Muscle of leg (tissue), 16 donors: ENCODE measurements at places on chromosomes 16 and 17.
A peak's percentile ranks its signal among the peaks of the same experiment; 100 is the strongest.

DNA sequence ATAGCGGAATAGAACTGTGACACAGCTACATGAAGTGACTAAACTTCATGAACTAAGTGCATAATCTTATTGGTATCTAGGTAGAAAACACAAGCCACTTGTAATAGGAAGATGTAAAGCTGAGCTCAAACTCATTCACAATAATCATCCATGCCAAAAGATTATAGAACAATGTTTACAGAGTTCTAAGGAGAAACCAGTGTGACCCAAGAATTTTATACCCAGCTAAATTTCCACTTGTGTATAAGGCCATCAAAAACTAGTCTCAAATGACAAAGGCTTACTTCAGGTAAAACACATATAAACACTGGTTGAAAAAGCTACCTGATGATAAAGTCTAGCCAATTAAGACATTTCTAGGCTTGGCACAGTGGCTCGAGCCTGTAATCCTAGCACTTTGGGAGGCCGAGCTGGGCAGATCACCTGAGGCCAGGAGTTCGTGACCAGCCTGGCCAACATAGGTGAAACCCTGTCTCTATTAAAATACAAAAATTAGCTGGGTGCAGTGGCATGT, 16.9 kb upstream of the CPD start:
- no peak for DNase-seq

DNA sequence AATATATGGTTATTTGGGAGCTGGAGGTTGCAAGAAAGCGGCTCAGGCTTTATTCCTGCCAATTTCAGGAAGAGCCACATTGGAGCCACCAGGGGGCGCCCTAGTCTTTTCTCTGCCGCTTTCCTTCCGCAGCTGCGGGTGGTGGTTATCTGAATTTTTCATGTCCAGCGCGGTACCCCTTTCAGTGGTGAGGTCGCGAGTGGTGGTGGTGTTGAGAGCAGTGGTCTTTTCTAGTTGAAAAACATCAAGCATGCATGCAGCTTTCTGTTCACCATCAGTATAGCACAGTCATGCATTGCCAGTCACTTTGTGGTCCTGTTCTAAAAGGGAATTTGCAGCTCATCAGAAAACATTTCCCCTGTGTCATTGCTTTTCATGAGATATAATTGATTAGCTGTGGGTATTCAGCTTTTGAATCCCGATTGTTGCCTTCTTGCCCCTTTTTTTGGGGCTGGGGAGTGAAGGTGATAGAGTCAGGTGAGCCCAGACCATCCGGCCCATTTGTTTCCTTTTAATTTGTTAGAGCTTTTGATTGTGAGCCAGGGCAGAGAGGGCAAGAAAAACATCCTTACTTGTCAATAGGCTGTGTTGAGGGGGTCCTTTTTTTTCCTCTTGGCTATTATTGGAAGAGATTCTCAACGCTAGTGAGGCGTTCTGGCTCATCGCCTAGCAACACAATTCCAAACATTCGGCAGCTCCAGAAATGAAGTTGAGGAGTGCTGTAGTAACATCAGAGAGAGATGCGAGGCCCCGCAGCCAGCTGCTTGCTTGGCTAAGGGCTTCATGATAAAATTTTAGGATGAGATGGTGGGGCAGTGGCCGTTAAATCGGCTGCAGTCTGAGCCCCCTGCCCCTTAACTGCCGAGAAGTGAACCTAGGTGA, 119.0 kb downstream of the SNX29 start:
- peak; percentile 95 for DNase-seq

- no peak for DNase-seq
Observed at GRCh38 chr17:57537524-57538410, 207.3 kb downstream of the CCDC182 start.

GRCh38 chr17:35406568-35406967, 25.7 kb downstream of the SLFN12 start:
- no peak for DNase-seq

DNA sequence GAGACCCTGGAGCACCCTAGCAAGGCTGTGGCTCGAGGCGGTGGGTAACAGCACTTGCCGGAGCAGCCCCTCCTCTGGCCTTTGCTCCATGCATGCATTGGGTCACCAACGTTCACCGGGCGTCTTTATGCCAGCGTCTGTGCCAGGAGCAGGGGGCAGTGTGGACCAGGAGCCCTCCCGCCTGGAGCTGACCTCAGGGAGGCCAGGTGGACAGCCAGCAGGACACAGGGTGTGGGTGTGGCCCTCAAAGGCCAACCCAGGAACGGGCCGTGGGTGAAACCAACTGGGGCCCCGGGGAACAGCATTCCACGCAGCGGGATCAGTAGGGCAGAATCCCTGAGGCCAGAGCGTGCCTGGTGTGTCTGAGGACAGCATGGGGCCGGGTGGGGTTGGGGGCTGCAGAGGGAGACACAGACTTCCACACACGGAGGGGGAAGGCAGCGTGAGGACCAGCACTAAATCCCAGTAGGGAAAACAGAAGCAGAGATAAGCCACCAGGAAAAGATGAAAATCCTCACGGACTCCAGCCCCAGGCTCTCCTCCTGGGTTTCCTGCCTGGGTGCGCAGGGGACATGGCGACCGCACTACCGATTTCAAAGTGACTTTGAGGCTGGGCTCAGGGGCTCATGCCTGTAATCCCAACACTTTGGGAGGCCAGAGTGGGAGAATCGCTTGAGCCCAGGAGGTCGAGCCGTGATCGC, 2.9 kb upstream of the CD7 start:
- DNase-seq, result no peak

- DNase-seq, result peak; percentile 63
Observed at GRCh38 chr16:78288888-78289287, 189.4 kb downstream of the WWOX start.

DNA sequence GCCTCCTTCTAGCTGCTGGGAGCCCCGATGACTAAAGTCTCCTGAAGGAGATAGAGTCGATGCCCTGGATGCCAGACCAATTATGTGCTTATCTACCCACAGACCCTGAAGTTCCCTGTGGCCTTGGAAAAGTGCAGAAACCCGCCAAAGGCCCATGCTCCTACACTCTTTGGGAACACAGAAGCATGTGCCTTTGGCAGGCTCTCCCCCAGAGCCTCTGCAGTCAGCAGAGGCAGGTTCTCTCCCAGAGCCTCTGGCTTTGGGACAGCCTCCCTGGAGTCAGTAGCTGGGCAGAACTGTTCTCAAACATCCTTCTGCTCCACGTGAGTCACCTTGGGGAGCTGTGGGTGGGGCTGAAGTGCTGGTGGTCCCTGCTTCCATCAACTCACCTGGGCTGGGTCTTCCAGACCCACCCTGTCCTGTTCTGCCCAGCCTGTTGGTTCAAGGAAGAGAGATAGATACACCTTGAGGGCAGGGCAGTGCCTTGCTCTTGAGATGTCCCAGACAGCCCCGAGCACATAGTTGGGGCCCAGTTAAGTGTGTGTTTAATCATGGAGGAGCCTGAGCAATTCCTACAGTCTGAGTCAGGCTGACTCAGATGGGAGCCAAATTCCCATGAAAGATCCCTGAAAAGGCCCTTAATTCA, 3.2 kb upstream of the CDK5RAP3 start:
- DNase-seq, result no peak

DNA sequence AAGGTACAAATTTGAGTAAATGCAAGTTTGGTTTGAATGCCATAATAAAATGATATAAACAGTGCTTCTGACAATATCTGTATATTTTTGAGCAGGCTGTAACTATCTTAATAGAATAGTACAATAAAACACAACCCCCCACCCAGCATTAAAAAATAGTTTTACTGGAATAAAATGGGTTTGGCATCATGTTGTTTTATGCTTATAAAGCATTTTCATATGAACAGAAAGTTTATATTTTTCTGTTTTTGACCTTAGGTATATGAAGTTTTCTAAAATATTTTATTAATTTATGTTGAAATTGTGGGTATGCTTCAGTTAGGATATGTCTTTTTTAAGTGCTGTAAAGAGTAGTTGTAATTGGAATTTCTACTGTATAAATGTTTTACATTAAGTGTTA, 57.2 kb upstream of the RHBDL3 start:
- no peak for DNase-seq

DNA sequence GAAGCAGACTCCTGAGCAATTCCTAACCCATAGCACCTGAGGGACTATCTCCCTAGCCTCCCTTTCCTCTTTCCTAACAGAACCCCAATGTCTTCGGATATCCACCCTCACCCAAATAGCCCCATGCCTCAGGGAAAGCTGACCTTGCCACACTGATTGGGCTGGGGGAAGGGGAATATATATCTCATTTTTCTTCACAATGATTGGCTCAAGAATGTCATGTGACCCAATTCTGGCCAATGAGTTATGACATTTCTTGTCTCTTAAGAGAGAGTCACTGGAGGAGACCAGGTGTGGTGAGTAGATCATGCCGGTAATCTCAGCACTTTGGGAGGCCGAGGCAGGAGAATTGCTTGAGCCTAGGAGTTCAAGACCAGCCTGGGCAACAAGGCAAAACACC, 71.9 kb upstream of the NLK start:
- DNase-seq, result no peak

DNA sequence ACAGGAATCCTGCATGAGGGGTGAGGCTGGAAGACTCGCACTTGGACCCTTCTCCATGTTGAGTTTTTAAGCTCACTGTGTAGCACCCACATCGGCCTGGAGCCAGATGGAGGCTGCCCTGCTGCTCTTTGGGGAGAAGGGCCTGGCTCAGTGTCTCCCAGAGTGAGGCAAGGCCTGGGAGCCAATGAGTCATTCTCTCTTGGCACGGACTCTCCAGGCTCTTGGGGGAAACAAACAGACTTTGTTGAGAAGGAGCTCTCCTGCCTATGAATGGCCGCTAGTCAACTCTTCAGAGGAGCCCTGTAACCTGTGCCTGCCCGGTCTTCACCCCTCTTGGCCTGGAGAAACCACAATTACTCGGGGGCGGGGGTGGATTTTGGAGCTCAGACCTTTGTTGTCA, 50.8 kb upstream of the MAF start:
- peak; percentile 36 for DNase-seq

GRCh38 chr16:48347980-48348379, 37.2 kb downstream of the SIAH1 start:
- DNase-seq, result peak; percentile 59

GRCh38 chr16:70646260-70647241, at the start of gene IL34:
Gene IL34, plus strand, starts transcription at chr16:70646559. Its CDS starts 389 bp downstream, at chr16:70646948.
- DNase-seq, result peak; percentile 70

DNA sequence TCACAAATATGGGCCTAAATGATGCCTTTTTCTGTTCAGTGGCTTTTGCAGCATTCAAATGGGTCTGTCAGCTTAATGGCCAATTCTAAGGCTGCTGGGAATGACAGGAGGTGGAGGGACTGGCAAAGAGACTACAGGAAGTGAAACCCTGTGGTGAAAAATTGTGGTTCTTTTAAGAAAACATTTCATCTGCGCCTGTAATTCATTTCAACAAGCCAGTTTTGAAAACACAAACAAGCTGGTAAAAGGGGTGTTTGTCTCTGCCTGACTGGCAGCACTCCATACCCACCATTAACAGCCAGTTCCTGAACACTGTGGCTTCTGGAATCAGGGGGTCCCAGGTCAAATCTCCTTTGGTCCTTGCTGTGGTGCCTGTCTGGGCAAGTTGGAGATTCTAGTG, 3.6 kb upstream of the KDM8 start:
- DNase-seq, result peak; percentile 55

DNA sequence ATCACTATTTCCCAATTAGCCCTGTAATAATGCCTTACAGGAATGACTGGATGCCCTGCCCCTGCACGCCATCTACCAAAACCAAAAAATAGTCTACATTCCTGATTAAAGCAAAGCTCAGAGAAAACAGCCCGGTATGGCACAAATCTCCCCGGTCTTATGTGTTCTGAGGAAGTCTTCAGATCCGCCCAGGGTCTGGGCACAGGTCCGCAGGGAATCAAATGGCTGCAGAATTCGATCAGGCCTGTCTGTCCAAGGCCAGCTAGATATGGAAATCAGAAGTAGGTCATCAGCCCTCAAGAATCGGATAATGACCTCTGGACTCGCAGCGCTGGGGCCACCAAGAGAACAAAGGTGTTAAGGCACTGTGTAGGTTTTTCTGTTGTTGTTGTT, 171.0 kb downstream of the ZFHX3 start:
- no peak for DNase-seq

- peak; percentile 98 for DNase-seq
Observed at GRCh38 chr17:4143563-4144421, 795 bp downstream of the CYB5D2 start.

GRCh38 chr16:22325598-22326368, 28.6 kb downstream of the POLR3E start:
- DNase-seq, result no peak

GRCh38 chr17:17760872-17761550, 75.8 kb downstream of the SREBF1 start:
- DNase-seq, result no peak

- DNase-seq, result no peak
Observed at GRCh38 chr17:31824766-31825360, 34.2 kb downstream of the COPRS start.

GRCh38 chr17:12296209-12296625, 275.5 kb downstream of the MAP2K4 start:
- DNase-seq, result no peak

DNA sequence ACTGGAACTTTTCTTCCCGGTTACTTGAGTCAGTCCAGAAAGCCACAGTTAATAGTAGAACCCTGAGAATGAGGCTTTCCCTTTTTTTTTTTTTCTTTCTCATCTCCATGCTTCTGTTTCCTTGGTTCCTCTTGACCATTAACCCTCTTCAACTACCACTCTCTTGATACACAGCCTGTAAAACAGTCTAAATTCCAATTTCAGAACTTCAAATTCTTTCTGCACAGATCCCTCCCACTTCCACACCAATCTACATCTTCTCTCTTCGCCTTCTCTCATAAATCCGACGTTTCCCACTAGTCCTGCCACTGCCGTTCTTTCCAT, 588 bp downstream of the METTL16 start:
- no peak for DNase-seq

- no peak for DNase-seq
Observed at GRCh38 chr17:37255432-37255831, 120.4 kb upstream of the C17orf78 start.

- no peak for DNase-seq
Observed at GRCh38 chr16:22979038-22979437, 165.1 kb downstream of the HS3ST2 start.

- DNase-seq, result no peak
Observed at GRCh38 chr16:24319126-24319814, 63.1 kb downstream of the CACNG3 start.

GRCh38 chr17:79730769-79731483, at the start of gene ENPP7:
Gene ENPP7, plus strand, starts transcription at chr17:79730943. Its CDS starts 197 bp downstream, at chr17:79731140.
- DNase-seq, result no peak

- no peak for DNase-seq
Observed at GRCh38 chr17:80297996-80298560, 37.4 kb downstream of the RNF213 start.

DNA sequence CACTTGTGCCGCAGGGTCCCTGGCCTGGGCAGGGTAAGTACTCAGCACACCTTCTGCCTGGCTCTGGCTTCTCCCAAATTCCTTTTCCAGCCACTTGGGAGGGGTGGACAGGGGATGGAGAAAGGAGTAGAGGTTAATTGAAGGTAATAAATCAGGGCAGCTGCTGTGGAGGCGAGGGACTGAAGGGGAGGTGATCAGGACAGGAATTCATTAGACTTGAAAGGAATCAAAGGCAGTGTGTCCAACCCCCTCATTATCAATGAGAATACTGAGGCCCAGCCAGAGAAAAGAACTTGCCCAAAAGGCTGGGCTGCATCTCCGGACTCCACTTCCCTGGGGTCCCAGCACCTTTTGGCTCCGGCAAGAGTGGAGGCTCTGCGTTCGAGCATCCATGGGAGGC, 2.4 kb downstream of the SOST start:
- no peak for DNase-seq
